ENCODE measurements at places on chromosomes 1 and 21. TPM values are rescaled to one million over a fixed set of nuclear protein-coding genes. Genes with fewer than 3 reads are reported as not detected.

The SLC37A1 gene
- total RNA-seq: 40.6 TPM

The SOX13 gene
- 6.7 TPM for total RNA-seq

The OR2L5 gene
- total RNA-seq: 1.8 TPM

The F13B gene
- not detected for total RNA-seq

The TMEM82 gene
- total RNA-seq: not detected

The ARTN gene
- total RNA-seq: 0.46 TPM

The SPRTN gene
- 18.5 TPM for total RNA-seq

The OR2T35 gene
- not detected for total RNA-seq

The GJA5 gene
- total RNA-seq: 2.3 TPM

The RPTN gene
- total RNA-seq: not detected

The PRR9 gene
- total RNA-seq: not detected

The ORC1 gene
- 2.1 TPM for total RNA-seq

The LAD1 gene
- 0.23 TPM for total RNA-seq

The IVL gene
- not detected for total RNA-seq

All from diencephalon (tissue), 1 donor.